ENCODE measurements at places on chromosomes 1 and 21.
A peak's percentile ranks its signal among the peaks of the same experiment; 100 is the strongest.

DNA sequence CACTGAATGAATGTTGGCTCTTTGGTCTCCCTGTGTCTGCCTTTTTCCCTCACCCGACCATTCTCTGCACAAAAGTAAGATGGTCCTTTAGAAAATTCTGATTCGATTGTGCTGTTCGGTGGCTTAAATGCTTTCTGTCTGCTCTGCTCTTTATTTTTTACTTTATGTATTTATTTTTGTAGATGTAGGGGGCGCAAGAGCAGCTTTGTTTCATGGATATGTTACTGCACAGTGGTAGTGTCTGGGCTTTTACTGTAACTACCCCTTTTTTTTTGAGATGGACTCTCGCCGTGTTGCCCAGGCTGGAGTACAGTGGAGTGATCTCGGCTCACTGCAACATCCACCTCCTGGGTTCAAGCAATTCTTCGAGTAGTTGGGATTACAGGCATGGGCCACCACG is 15.7 kb downstream of the NLRP3 start:
- DNase-seq = no peak

DNA sequence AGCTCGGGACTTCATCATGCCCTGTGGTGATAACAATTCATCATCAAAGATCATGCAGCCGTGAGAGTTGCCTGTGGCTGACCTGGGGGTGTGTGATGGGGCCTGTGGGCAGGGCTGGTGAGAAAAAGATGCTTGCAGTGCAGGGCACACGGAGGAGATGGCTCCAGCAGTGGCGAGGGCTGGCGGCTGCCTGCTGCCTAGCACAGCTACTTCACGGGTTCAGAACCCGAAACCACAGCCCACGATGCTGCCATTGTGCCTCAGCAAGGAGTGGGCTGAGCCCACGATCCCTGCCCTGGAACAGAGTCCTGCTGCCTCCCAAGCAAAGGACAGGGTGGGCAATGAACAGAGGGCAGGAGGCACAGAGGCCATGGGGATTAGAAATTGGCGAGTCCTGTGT is 631 bp upstream of the KRTAP10-9 start:
- DNase-seq = no peak

GRCh38 chr1:196361112-196361714 is 247.0 kb downstream of the KCNT2 start:
- DNase-seq = no peak

DNA sequence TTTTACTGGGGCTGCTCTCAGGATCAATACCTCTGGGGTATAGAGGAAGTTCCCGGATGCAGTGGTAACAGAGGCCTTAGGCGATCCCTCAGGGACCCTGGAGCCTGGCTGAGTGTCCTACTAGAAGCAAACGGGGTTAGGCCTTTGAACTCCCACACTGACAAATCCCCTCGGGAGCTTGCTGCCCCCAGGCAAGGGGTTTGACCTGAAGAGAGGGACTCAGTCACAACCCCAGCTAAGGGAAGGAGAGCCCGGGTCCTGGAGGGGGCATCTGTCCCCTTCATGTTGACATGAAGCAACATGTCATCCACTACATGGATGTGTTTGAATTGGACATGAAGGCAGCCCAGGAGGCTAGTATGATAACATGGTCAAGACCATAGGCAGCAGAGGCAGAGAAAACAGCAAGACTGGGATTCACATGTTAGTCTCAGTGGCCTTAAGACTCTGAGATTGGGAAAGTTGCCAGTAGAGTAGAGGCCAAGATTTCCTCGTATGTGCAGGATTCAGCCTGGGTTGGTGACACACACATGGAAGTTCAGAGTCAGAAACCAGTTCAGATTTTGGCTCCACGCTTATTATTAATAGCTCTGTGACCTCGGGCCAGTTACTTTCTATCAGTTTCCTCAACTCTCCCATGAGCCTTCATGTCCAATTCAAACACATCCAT is 101.5 kb downstream of the KCNN3 start:
- no peak for DNase-seq

GRCh38 chr1:15145327-15145726 is 8.2 kb upstream of the TMEM51 start:
- DNase-seq = no peak

DNA sequence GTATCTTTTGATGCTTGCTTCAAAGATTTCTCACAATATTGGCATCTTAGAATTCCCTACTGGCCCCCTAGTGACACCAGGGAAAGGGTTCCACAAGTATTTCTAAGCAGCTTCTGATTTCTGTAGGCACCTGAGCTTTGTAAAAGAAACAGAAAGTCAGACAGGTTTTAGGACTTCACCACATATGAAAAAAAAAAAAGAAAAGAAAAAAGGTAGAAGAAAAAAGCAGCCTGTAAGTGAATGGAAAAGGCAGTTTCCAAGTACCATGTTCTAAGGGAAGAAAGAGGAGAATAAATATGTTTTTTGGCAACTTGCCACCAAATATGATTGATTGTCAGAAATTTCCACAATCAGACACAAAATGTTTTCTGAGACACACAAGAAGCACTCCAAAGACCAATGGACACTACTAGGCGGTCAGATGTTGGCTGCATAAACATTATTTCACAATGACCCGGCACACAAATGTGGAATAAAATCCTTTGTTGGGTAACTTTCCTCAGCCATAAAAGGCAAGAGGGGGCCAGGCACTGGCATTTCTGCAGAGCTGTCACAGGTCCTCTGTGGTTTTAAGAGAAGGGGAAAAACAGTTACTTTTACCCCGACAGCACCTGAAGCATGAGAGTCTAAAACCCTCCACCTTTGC is 12.7 kb upstream of the CPLANE2 start:
- no peak for DNase-seq

DNA sequence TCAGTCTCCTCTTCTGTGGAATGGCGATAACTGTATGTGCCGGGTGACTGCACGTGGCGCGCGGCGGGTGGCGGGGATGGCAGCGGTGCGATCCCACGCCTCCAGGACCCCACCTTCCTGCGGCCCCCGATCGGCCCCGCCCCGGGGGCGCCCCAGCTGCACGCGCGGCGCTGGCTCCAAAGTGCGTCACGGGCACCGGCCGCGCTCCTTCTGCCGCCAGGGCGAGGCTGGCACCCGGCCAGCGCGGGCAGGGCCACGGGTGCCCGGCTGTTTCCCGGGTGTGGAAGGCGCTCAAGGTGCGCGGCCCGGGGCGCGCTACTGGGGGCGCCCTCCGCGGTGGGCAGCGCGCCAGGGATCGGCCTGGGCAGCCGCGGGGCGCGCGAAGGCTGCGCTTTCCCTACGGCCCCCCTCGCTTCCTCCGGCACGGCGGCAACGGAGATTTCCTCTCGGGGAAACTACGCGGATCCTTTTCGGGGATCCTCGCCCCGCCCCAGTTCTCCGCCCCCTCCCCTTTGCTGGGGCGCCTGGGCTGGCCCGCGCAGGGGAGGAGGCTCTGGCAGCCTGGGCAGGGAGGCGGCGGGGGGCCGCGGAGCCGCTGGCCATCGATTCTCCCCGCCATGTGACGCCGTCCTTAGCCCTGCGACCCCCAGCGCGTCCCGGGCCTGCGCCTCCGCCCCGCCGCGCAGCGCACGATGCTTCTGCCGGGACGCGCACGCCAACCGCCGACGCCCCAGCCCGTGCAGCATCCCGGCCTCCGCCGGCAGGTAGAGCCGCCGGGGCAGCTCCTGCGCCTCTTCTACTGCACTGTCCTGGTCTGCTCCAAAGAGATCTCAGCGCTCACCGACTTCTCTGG is at the start of gene EVA1C:
Gene EVA1C (plus strand): TSS at position 545 of the 853 bp plus-strand sequence. CDS start 148 bp downstream, at position 693.
- DNase-seq = peak; percentile 57

DNA sequence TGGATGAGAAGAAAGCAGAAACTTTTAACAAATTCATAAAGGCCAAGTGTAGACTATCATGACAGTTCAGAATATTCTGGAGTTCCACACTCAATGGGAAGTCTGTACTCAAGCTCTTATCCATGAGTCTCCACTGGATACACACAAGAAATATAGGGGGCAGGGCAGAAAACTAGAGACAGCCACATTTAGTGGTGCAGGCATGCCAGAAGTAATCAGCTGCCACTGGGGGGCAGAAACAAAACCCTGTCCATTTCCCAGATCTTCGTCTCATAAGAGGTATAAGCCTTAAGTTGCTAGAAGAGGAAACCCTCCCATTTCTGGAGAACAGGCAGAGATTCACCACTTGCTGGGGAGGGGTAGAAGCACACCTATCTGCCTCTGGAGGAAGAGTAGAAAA is 166.8 kb upstream of the GALNT2 start:
- DNase-seq = no peak

GRCh38 chr1:34970829-34971228 is 14.3 kb downstream of the TMEM35B start:
- no peak for DNase-seq

- no peak for DNase-seq
These were observed 264.4 kb downstream of the NTNG1 start for GRCh38 chr1:107405236-107405635.

- DNase-seq = no peak
These were observed 39.2 kb downstream of the ABCA4 start for GRCh38 chr1:94081566-94082344.

DNA sequence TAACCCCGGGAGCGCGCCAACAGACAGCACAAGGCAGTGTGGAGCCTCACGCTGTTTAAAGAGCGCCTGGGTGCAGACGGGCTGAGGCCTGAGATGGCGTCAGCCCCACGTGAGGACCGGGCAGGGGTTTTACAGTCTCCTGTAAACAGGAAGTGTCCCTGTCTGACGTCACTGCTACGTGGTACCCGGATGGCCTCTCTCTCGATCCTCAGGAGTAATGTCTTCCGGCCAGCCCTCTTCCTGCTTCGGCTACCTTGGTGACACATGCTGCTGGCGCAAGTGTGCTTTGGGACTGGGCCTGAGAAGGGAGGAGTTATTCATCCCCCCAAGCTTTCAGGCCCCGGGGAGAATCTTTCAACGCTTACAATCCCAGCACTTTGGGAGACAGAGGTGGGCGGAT is 41.2 kb downstream of the CNST start:
- DNase-seq = no peak
